ENCODE measurements at places on chromosomes 1 and 21.

DNA sequence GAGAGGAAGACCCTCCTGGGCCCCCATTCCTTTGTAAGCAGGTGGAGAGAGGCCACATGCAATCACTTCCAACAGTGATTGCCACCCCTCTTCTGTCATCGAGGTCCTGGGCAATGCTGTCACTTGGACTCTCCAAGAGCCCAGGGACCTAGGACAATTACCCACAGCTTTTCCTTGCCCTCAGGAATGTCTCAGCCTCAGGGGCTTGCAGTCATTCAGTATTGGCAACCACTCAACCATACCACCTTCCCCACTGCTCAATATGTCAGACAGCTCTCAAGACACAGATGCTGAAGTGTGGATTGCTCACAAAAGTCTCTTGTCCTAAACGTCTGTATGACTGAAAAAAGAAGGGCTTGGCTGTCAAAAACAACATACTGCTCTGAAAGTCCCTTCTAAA lies 87.8 kb downstream of the PTPN14 start:
- DNase-seq = no peak
- no peak overlapping the region for H3K4me3 ChIP-seq
- H3K4me1 ChIP-seq = peaks cover 8% of the 10 kb centered on the region
- H3K27ac ChIP-seq = no peak overlapping the region

GRCh38 chr21:26766826-26767325 lies 78.3 kb downstream of the ADAMTS1 start:
- H3K4me1 ChIP-seq = peaks cover 8% of the 10 kb centered on the region
- no peak overlapping the region for H3K4me3 ChIP-seq
- no peak for DNase-seq
- H3K27ac ChIP-seq = no peak overlapping the region
- H3K27me3 ChIP-seq = no peaks in the 10 kb centered on the region
- no peaks in the 10 kb centered on the region for H3K36me3 ChIP-seq

DNA sequence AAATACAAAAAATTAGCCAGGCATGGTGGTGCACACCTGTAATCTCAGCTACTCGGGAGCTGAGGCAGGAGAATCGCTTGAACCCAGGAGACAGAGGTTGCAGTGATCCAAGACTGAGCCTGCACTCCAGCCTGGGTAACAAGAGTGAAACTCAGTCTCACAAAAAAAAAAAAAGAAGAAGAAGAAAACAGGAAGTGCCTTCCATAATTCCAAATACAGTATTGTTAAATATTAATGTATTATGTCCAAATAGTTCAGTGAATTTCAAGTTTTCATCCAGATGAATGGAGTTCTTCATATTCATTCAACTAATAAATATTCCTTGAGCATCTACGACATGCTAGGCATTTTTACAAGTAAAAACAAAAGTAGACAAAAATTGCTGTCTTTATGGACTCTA lies 33.3 kb downstream of the PLEKHO1 start:
- H3K4me1 ChIP-seq = no peaks in the 10 kb centered on the region
- DNase-seq = no peak
- no peaks in the 10 kb centered on the region for H3K27me3 ChIP-seq
- H3K27ac ChIP-seq = no peak overlapping the region
- H3K4me3 ChIP-seq = no peak overlapping the region
- H3K36me3 ChIP-seq = no peaks in the 10 kb centered on the region

DNA sequence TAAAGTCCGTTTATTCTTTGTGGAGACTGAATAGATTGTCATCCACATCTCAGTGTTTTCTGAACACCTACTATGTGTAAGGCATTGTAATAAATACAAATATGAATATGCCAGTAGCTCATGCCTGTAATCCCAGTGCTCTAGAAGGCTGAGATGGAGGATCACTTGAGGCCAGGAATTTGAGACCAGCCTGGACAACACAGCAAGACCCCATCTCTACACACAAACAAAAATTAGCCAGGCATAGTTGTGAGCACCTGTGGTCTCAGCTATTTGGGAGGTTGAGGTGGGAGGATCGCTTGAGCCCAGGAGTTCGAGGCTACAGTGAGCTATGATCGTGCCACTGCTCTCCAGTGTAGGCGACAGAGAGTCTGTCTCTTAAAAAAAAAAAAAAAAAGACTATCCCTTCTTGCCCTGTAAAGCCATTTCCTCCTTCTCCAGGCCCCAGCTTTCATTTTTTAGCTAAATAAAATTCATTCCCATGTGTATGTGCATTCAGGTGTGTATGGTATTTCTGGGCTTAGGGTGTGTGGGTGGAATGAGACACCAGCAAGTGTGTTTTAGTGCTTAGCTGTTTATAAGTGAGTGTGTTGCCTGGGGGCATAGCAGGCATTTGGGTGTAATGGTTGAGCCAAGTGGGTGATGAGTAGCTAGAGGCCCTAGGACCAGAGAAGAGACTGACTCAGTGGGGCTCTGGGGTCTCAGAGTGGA lies 7.8 kb downstream of the CELSR2 start:
- no peaks in the 10 kb centered on the region for H3K27me3 ChIP-seq
- H3K4me3 ChIP-seq = no peak overlapping the region
- DNase-seq = no peak
- H3K4me1 ChIP-seq = peaks cover 14% of the 10 kb centered on the region
- no peak overlapping the region for H3K27ac ChIP-seq
- no peaks in the 10 kb centered on the region for H3K36me3 ChIP-seq
